Endodermal cell (in vitro differentiated cells): ENCODE measurements at places on chromosomes 2 and 18. TPM values are rescaled to one million over a fixed set of nuclear protein-coding genes. Genes with fewer than 3 reads are reported as not detected.

GRCh38 chr2:237341872-237342271, 72.1 kb downstream of the COL6A3 start:
- H3K4me1 ChIP-seq, result no peaks in the 10 kb centered on the region
- no peak for DNase-seq
- H3K4me3 ChIP-seq, result no peak overlapping the region
- H3K36me3 ChIP-seq, result no peaks in the 10 kb centered on the region

CRYGC gene
- total RNA-seq, result not detected in 3 replicates

GRCh38 chr2:230225486-230225885, at the start of gene SP140:
Gene SP140 (plus strand): TSS chr2:230225736. CDS start chr2:230225845, 109 bp downstream.
- no peaks in the 10 kb centered on the region for H3K4me1 ChIP-seq
- no peak within 1 kb of the TSS for H3K4me3 ChIP-seq
- no peak for DNase-seq
- H3K27me3 ChIP-seq, result no peaks in the 10 kb centered on the region

LYG1 gene
- total RNA-seq, result 0.35 to 0.53 TPM in 2 of 3 replicates, not detected in the other

- H3K27me3 ChIP-seq, result no peaks in the 10 kb centered on the region
- no peak overlapping the region for H3K4me3 ChIP-seq
- no peaks in the 10 kb centered on the region for H3K4me1 ChIP-seq
- no peak for DNase-seq
Measured at GRCh38 chr2:212815453-212815852, 276.9 kb upstream of the ERBB4 start.

ZNF407 gene
- 10.1 and 13.1 TPM in 2 replicates for total RNA-seq

SIX2 gene
- total RNA-seq, result 0.26 TPM in 1 of 3 replicates, not detected in the others

PCGF1 gene
- 19.5 and 21.4 TPM in 2 replicates for total RNA-seq

L3MBTL4 gene
- 4.3 to 7.2 TPM (median 5.4 TPM) in 3 replicates for total RNA-seq

LIPG gene
- total RNA-seq, result 3.9 to 18.6 TPM (median 4.0 TPM) in 3 replicates

GRCh38 chr2:10915236-10915635, 3.5 kb downstream of the KCNF1 start:
- H3K27ac ChIP-seq, result no peak overlapping the region
- no peak for DNase-seq
- H3K4me1 ChIP-seq, result peaks cover 5% of the 10 kb centered on the region
- peaks cover 5% of the 10 kb centered on the region for H3K36me3 ChIP-seq
- no peak overlapping the region for H3K4me3 ChIP-seq

- H3K27ac ChIP-seq, result no peak overlapping the region
- H3K4me1 ChIP-seq, result no peaks in the 10 kb centered on the region
- H3K27me3 ChIP-seq, result no peaks in the 10 kb centered on the region
- peaks cover 41% of the 10 kb centered on the region for H3K36me3 ChIP-seq
Measured at GRCh38 chr2:135916207-135916606, 40.0 kb upstream of the MCM6 start.

DNA sequence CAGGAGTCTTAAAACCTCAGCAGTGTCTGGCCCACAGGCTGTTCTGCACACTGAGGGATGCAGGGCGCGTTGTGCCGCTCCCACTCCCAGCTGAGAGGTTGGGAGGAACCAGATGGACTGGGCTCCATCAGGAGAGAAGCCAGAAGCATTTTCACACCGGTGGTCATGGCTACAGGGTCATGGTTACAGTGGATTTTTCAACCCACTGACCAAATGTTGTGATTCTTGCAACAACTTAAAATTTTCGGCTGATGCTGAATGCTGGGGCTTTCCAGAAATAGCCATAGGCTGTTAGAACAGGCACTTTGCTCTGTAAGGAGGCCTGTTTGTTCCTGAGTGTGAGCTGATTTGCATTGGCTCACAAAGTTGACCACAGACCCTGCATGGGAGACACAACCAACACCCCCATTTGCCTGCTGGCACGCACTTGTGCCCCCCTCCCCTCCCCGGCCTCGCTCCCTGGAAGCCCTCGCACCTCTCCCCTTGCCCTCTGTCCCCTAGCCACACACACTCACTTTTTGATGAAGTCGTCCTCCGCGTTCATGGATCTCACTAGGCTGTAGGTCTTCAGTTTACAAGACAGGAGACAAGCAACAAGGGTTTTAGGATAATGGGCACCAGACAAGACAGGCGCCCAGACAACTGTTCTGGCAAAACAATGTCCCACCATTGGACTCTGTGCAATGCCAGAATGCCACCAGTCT, 3.4 kb downstream of the LPIN1 start:
- no peak overlapping the region for H3K4me3 ChIP-seq
- no peaks in the 10 kb centered on the region for H3K36me3 ChIP-seq
- H3K4me1 ChIP-seq, result peaks cover 18% of the 10 kb centered on the region
- H3K27me3 ChIP-seq, result no peaks in the 10 kb centered on the region
- H3K27ac ChIP-seq, result no peak overlapping the region

GRCh38 chr18:63085611-63086010, 234.0 kb downstream of the BCL2 start:
- H3K36me3 ChIP-seq, result no peaks in the 10 kb centered on the region
- DNase-seq, result peak; percentile 28
- no peak overlapping the region for H3K4me3 ChIP-seq
- no peaks in the 10 kb centered on the region for H3K27me3 ChIP-seq
- H3K4me1 ChIP-seq, result peaks cover 9% of the 10 kb centered on the region

ZNF397 gene
- total RNA-seq, result 63.4 to 85.5 TPM (median 64.6 TPM) in 3 replicates

- H3K4me3 ChIP-seq, result no peak overlapping the region
- no peaks in the 10 kb centered on the region for H3K27me3 ChIP-seq
- DNase-seq, result no peak
- H3K4me1 ChIP-seq, result no peaks in the 10 kb centered on the region
- H3K27ac ChIP-seq, result no peak overlapping the region
Measured at GRCh38 chr2:239055756-239056493, 208.0 kb downstream of the TWIST2 start.

GRCh38 chr2:135931776-135932443, 53.5 kb downstream of the DARS1 start:
- H3K27me3 ChIP-seq, result no peaks in the 10 kb centered on the region
- no peak for DNase-seq
- H3K4me3 ChIP-seq, result no peak overlapping the region

DNA sequence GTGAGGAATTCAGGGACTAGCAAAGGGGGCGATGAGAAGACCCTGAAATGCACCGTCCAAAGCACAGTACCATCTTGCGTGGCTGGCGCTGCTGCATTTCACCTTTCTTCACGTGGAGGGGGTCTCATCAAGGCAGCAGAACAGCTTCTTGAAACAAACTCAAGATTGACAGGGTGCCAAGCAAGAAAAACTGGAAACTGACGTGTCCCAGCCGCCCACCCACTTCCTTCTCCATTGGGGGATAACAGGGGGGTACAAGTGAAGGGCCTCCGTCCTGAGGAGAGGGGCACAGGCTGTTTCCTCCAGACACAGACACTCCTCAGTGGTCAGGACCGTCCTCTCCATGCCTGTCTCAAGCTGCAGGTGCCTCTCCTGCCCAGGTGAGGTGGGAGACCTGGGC, 32.5 kb downstream of the HDAC4 start:
- H3K36me3 ChIP-seq, result no peaks in the 10 kb centered on the region
- DNase-seq, result no peak
- H3K4me3 ChIP-seq, result no peak overlapping the region
- H3K27me3 ChIP-seq, result no peaks in the 10 kb centered on the region
- no peak overlapping the region for H3K27ac ChIP-seq
- no peaks in the 10 kb centered on the region for H3K4me1 ChIP-seq

GRCh38 chr2:143259368-143259958, 130.2 kb downstream of the ARHGAP15 start:
- H3K36me3 ChIP-seq, result no peaks in the 10 kb centered on the region
- H3K27me3 ChIP-seq, result no peaks in the 10 kb centered on the region
- peak; percentile 88 for DNase-seq
- H3K4me1 ChIP-seq, result no peaks in the 10 kb centered on the region
- H3K27ac ChIP-seq, result no peak overlapping the region

DNA sequence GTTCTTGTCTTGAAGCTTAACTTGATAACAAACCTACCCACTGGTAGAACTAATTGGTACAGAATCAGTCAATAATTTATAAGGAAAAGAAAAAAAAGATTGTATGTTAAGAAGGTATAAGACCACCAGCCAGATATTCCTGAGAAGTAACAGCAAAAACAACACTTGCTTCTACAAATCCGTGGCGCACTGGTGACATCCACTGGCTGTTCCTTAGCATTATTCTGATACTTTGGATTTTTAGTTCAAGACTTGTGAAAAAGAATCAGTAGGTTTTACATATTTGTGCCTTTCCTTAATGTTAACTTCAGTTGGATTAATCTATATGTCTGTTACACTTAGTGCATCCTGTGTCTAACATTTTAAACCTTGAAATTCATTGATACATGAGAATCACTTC, 141.8 kb downstream of the GRB14 start:
- H3K4me3 ChIP-seq, result no peak overlapping the region
- no peaks in the 10 kb centered on the region for H3K36me3 ChIP-seq
- H3K27me3 ChIP-seq, result no peaks in the 10 kb centered on the region
- no peaks in the 10 kb centered on the region for H3K4me1 ChIP-seq
- DNase-seq, result peak; percentile 78

TMEFF2 gene
- total RNA-seq, result 0.09 and 0.29 TPM in 2 replicates
